ENCODE measurements at places on chromosomes 11 and 22.

DNA sequence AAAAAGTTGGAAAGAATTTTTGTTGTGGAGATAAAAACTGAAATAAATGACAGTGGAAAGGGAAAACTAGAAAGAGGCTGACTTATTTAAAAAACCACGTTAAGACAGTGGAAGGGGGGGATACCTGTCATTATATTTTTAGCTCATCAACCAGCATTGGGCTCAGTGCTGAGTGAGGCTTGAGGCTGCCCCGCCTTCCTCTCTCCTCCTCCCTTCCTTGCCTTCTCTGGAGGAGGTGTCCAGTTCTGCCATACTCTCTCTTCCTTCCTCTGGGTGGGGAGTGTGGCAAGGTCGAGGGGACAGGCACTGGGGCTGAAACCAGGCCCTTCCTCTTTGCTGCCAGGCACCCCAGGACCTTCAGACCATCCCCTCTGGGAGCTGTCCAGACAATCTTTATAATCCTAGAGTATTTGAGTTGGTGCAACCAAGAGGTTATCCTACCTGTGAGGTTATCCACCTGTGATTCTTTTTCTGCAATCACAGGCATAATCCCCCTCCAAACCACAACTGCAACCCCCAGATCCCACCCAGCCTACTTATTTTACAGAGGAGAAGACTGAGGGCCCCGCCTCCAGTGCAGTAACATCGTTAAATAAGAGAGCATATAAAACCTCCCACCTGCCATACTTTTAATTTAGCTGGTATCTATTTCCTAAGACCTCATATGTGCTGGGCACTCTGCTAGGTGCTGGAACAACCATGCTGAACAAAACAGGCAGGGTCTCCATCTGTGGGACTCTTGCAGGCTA is 578.5 kb downstream of the BUD13 start:
- DNase-seq, result no peak

GRCh38 chr22:26197425-26197824 is 28.2 kb downstream of the SEZ6L start:
- no peak for DNase-seq

DNA sequence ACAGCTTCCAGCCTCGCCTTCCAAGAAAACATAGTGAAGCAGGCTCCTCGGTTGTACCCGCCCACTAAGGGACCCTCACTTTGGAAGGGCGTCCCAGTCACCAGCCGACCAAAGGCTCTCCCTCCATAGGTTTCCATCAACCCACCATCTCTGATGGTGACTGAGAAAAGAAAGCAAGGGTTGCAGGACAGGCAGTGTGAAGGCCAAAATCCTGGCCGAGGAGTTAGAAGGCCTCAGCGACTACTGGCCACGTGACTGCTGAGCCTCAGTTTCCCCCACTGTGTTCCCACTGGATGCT is 2.7 kb downstream of the FXYD6 start:
- DNase-seq, result no peak

GRCh38 chr11:66388780-66389386 is 17.3 kb upstream of the SLC29A2 start:
- DNase-seq, result peak; percentile 82

GRCh38 chr11:125071846-125072217 is 8.7 kb downstream of the SLC37A2 start:
- no peak for DNase-seq

GRCh38 chr22:49015993-49016908 is 811.4 kb downstream of the BRD1 start:
- no peak for DNase-seq

- peak; percentile 79 for DNase-seq
Measured at GRCh38 chr11:112042161-112042960, 17.2 kb downstream of the DLAT start.

DNA sequence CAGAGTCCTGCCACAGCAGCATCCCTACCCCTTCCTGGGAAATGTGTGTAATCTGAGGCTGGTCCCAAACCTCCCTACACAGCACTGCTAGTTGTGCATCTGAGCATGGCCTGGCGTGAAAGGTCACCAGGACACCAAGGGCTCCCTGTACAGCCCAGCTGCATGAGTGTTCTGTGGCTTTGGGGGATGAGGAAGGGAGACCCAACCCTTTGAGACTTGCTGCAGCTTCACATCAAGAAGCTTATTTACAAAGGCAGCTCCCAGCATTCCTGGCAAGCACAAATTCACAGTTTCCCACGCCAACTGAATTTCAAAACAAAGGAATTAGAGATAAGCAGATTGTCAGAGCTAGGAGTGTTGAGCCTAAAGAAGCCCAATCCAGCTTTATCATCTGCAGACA is 32.2 kb downstream of the CSNK2A3 start:
- DNase-seq, result no peak

GRCh38 chr11:44858796-44859527 is 91.7 kb downstream of the TP53I11 start:
- no peak for DNase-seq

GRCh38 chr11:33633251-33634003 is 67.2 kb downstream of the C11orf91 start:
- DNase-seq, result no peak

DNA sequence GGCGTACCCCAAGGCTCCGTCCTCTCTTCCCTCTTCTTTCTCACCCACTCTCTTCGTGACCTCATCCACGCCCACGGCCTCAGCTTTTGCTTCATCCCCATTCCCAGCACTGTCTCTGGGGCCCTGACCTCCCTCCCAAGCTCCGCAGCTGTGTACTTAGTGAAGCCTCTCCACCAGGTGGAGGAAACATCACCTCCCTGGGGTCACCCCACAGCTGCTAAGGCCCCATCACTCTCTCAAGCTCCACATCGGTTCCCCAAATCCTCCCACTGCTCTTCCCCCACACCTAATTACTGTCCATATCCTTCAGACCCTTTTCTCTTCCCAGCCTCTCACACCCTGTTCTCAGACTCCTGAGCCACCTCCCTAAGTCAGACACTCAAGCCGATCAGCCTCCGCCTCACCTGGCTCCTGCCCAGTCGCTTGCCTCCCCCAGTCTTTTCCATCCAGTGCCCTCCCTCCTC is 7.9 kb upstream of the SYT7 start:
- DNase-seq, result no peak

DNA sequence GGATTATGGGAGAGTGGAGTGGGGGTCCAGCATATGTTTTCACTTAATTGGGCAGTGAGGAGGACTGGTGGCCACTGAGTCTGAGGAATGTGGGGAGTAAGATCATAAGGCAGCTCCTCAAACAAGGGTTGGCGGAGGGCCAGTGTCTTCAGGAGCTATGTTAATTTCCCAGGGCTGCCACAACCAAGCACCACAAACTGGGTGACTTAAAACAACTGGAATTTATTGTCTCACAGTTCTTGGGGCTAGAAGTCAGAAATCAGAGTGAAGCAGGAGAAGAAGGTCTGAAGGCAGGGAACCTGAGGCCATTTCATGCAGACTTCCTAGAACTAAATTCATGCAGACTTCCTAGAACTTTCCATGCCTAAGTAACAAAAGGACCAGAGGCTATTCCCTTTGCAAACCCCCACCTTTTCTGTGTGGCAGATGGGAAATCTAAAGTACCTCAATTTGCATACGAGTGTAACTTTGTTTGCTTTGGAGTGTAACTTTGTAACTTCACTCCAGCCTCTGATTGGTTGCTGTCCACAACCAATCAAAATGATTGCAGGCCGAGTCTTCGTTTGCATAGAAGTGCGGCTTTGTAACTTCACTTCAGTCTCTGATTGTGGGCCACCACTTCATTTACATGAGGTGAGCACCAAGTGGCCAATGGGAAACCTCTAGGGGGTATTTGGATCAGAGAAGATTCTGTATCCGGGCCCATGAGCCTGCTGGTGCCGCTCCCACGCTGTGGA is 50.5 kb upstream of the ZBED5 start:
- peak; percentile 18 for DNase-seq

DNA sequence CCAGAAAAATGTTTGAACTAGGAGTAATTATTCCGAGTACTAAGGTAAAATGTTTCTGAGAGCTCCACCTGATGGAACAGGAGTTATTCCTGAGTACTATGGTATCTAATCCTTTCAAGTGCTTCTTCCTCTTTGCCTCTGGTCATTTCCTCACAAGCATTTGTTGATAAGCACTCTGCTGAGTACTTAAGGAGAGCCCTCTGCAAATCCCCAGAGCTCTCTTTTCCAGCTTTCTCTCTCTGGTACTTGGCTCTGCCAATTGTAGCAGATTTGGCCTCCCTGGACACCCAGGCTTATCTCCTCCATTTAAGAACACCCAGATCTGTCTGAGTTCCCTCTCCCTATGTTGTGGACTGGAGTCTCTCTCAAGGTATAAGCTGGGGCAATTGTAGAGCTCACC is 457.0 kb downstream of the MN1 start:
- no peak for DNase-seq

GRCh38 chr22:38886333-38886732 is 14.3 kb upstream of the CBX6 start:
- no peak for DNase-seq

- peak; percentile 70 for DNase-seq
Measured at GRCh38 chr22:24433828-24434470, 6.5 kb downstream of the ADORA2A start.

GRCh38 chr11:70124321-70125000 is 46.3 kb downstream of the ANO1 start:
- no peak for DNase-seq

DNA sequence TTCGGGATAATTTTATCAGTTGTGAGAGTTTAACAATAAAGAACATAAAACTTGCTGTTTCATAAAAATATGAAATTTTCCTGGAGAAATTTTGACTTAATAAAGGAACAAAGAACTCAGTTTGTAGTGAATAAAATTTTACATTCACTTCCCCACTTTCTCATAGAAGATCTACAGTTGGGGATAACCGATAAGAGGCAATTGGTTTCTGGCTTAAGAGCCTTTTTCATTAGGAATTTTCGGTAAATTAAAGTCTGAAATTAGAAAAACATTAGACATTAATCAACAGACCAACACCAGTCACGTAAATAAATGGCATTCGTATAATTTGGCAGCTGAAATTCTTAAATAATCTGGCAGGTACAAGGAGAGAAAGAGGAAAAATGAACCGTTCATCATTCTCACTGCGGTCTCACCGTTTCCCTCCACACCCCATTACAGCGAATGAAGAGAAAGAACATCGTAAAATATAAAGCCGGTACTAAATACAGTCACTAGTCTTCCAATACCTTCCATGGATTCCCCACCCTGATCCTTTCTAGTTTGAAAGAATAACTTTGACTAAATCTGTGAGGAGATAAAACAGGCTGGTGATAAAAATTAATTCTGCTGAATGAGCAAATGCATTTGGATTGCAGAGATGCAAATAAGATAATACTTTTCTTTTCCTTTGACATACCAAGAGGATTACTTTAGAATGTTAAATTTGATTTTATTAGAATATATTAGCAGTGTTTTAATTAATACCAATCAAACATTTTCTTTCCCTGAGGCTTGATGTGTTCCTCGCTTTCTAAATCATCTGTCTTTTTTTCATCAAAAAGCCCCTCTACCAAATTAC is 19.5 kb downstream of the BLID start:
- DNase-seq, result no peak

DNA sequence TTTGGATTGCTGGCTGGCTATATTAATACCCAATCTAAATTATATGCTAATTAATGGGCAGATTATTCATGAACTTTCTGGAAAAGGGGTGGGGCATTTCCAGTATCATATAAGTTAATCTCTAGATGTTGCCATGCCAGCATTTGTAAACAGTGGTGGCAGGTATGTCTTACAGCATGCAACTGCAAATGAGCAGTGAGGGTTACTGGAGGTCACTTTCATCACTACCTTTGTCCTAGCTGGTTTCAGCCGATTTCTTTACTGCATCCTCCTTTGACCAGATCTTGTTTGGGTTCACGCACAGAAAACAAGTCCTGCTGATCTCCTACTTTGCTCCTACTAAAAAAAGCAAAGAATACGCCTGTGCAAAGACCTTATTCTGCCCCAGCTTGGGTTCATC is 89.1 kb upstream of the USP47 start:
- no peak for DNase-seq

DNA sequence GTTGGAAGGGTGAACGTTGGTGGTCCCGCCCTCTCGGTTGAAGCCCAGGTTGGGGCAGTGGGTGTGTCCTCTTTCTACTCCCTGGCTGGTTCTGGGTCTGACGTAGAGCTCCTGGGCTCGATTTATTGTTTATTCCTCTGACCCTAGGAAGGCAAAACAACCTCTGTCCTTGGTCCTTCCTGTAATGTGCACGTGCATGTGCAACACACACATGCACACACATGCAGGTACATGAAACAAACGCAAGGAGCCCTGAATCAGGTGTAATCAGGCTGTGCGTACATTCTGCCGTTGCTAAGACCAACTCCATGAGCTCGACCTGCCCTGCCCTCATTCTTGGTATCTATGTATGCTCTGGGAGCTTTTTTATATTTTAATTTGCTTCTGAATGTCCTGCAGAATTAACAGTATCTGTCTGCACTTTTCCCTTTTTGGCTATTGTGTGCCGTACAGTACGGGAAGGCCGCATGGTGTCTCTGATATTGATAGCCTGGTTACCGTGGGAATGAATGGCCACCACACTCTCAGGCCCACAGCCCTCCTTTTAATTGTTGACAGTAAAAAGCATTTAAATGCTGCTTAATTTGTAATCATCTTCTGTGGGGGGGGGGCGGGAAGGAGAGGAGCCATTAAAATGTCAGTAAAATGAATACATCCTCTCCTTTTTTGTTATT is 66.0 kb upstream of the NNMT start:
- no peak for DNase-seq

DNA sequence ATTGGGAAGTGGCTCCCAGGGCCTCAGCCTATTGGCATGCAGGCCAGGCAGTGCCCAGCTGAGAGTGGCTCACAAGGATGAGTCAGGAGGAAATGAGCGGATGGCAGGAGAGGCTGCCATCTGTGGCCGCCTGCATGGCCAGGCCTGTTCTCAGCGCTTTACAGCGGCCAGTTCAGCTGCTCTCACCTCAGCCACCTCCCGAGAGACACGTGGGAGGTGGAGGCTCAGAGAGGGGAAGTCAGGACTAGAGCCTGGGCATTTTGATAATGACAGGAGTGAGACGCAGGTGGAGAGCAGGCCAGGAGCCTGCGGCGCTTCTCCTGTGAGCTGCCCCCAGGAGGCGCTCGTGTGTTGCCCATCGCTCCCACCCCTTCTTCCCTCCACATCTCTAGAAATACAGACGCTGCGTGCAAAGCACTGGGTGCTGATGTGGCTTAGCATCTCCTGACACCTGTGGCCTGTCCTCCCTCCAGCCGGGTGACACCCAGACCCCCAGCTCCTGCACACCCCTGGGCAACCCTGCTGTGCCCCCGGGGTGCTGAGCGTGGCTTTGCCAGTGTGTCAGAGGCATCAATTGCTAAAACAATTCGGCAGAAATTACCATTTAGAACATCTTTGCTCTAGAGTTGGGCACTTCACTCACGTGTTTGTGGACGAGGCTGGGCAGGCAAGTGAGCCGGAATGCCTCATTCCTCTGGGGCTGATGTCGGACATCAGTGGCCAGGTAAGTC is 21.4 kb upstream of the PANX2 start:
- DNase-seq, result peak; percentile 78

DNA sequence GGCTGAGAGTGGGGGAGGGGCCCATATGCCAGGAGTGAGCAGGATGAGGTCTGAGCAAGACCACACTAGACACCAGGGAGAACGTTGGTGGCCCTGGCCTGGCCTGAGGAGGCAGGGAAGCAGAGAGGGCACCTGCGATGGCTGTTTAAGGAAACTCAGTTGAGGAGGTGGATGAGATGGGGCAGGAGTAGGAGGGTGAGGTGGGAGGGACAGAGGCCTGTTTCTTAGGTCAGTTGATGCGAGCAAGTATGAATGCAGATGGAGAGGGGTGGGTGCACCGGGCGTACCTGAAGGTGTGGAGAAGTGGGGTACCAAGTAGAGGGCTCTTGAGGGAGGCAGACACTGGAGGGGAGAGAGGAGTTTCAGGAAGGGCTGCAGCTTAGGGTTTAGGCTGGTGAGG is 10.6 kb upstream of the MPPED1 start:
- no peak for DNase-seq
